Upper lobe of right lung (tissue), 1 donor: ENCODE measurements at places on chromosomes 1 and 21. TPM values are rescaled to one million over a fixed set of nuclear protein-coding genes. Genes with fewer than 3 reads are reported as not detected.
A peak's percentile ranks its signal among the peaks of the same experiment; 100 is the strongest.

- DNase-seq, result no peak
These were observed 6.5 kb downstream of the INSRR start for GRCh38 chr1:156852418-156852874.

GRCh38 chr1:151828921-151829320 lies 2.7 kb downstream of the RORC start:
- DNase-seq, result no peak

- DNase-seq, result no peak
These were observed 73.6 kb upstream of the NBPF3 start for GRCh38 chr1:21366288-21366687.

DNA sequence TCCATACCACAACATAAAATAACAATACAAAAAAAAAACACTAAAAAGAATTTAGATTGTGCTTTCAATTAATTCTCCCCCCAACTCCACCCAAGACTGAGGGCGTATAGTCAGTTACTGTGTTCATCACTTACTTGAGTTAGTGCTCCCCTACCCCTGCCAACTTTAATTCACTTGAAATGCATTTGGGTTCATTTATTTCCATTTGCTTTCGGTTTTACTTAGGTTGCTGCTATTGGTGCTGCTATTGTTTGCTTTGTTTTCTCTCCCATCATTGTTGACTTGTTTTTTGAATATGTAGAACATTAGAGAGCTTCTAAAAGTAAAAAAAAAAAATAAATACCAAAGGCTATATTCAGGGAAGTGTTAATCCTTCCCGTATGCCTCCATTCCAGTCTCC lies 10.7 kb upstream of the CYYR1 start:
- no peak for DNase-seq

GRCh38 chr21:37045149-37045548 lies 27.7 kb downstream of the PIGP start:
- DNase-seq, result no peak

DNA sequence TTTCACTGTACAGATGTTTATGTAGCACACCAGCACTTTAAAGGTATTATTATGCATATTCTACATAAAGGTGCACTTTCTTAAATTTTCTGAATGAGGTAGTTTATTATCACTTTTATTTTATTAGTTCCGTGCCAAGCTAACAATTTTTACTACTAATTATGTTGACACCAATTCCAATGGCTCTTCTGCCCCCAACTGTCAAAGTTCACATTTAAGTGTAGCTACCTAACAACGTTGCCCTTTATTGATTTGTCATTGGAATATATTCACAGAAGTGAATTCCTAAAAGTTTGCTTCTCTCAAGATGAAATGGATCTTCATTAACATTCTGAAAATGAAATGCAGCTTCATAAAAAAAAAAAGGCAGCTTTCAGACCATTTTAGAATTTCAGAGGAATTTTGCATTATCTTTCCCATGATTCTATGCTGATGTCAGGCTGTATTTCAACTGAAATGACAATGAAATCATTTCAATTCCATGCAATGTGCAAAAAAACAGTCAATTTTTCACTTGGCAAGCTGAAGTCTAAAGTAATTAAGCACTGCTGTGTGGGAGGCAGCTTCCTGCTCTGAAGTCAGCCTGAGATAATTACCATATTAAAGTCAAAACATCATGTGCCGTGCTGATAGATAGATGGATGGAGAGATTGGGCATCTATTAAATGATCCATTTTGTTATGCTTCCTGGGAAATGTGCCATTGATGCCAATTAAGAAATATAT lies 229.2 kb downstream of the TTLL7 start:
- DNase-seq, result no peak

DNA sequence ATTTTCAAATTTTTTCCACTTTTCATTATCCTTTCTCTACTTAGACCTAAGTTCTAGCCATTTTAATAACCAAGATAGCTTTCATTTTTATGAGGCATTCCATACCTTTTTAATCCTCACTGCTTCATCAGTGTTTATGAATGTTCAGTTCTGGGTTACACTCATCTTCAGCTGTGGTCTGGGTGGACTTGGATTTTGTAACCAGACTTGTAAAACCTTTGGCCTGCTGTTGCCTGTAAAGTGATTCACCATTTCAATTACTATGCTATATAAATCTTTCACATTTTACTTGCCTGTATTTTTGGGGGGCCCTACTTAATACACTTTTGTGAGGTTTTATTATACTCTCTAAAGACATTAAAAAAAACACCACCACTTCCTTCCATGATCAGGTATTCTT lies 46.2 kb downstream of the USP25 start:
- no peak for DNase-seq

- peak; percentile 84 for DNase-seq
These were observed 534 bp downstream of the C1orf56 start for GRCh38 chr1:151047925-151048644.

- DNase-seq, result no peak
These were observed 195.2 kb downstream of the PBX1 start for GRCh38 chr1:164754088-164754600.

GRCh38 chr1:7127322-7128075 lies 342.2 kb downstream of the CAMTA1 start:
- DNase-seq, result no peak

DNA sequence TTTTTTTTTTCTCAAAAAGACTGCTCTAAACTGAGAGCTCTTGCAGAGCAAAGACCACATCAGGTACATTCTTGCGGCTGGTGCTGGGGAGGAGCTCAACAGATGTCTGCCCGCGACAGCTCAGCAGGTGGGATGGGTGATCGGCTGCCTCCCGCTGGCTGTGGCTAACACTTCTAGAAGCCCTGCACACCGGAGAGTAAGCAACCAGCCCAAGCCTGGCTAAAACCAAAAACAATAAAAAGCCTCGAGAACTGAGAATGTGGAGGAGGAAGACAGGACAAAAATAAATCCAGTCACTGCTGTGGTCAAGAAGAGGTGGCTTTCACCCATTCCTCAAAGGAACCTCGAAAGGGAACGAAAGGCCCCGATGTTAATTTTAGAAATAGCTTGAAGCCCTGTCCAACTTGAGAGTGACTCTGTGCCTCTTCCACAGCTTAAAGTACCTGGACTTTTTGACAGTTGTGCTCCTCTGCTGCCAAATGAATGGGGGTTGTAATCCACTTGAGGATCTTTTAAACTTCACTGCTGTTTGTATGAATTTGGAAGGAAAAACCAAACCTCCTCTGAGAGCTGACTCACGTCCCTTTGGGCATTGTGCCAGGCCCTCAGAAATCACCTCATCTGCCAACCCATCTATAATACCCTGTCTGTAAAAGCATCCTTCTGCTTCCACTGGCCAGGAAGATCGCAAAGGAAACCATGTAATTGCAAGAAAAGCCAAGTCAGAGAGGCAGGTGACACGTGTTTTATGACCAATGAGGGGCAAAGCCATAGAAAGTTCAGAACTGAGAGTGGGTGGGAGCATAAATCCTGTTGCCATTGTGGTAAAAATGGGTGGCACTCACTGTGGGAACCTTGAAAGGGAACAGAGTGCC lies 78.6 kb downstream of the KCNN3 start:
- no peak for DNase-seq

DNA sequence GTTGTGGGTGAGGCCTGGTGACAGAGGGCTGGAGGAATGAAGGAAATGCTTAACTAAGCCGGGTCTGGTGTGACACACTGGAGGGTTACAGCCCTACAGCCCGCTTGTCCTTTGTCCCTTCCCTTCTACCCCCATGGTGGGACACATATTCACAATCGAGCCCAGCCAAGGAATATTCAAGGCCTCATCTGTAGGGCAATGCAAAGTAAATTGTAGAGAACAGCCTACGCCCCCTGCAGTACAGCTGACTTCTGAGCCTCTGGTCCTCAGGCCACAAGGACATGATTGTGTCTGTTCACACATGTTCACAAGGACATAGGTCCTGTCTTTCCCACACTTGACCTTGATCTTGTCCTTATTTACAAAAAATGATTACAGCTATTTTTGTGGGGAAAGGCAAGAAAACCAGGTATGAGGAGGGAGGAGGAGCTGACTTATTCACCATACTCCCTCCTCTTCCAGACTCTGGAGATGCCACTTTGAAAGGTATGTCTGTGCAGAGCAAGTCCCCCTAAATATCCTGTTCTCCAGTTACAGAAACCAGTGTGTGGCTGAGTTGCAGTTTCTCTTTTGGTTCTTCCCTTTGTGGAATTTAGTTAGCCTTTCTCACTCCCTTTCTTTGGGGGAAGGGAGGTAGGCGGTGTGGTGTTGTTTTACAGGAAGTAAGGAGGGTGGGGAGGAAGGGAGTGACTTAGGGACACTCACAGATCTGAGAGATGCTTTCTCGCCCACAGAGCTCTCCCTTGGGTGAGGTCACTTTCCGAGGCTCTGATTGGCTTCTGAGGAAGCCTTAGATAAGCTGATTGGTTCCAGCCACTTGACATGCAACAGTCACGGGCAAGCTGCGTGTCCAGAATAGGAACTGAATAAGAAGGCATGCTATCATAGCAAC lies 14.6 kb downstream of the POLR3GL start:
- peak; percentile 90 for DNase-seq

GRCh38 chr1:227357171-227357926 lies 39.1 kb upstream of the CDC42BPA start:
- no peak for DNase-seq

DNAH14 gene
- total RNA-seq, result 14.9 TPM

APH1A gene
- total RNA-seq, result 135 TPM

IVL gene
- total RNA-seq, result not detected

MSH4 gene
- total RNA-seq, result 0.96 TPM

ILDR2 gene
- 0.98 TPM for total RNA-seq

STIL gene
- 1.7 TPM for total RNA-seq
